ENCODE measurements at places on chromosomes 13 and 19. TPM values are rescaled to one million over a fixed set of nuclear protein-coding genes. Genes with fewer than 3 reads are reported as not detected.

- H3K36me3 ChIP-seq, result peaks cover 31% of the 10 kb centered on the region
- no peaks in the 10 kb centered on the region for H3K4me1 ChIP-seq
- DNase-seq, result no peak
Measured at GRCh38 chr13:41145136-41145908, 12.7 kb upstream of the KBTBD6 start.

DNA sequence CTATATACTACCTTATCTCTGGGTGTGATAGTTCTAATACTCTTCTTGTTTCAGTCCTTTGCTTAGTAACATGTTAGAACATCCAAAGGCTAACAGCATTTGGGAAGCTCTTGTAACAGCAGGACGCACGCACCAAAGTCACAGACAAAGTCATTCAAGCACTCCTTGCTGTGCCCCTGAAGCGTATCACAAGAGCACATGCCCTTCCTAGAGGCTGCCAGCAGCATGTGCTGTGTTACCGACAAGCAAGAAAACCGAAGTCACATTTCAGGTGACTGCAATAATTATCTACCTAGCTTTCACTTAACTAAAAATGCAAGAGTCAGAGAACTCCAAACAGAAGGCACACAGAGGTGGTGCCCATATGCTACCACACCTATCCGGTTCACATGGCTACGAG is 194.1 kb downstream of the KLF12 start:
- H3K27ac ChIP-seq, result no peak overlapping the region
- no peak overlapping the region for H3K4me3 ChIP-seq
- peaks cover 5% of the 10 kb centered on the region for H3K36me3 ChIP-seq
- H3K4me1 ChIP-seq, result peaks cover 21% of the 10 kb centered on the region

Gene ZNF100
- 29.0 TPM for total RNA-seq

Gene KLK15
- not detected for total RNA-seq

Gene MRPL4
- total RNA-seq, result 42.8 TPM

Gene LILRA1
- total RNA-seq, result not detected

GRCh38 chr13:109113427-109113826 is 484.0 kb downstream of the MYO16 start:
- no peak overlapping the region for H3K4me3 ChIP-seq
- no peak for DNase-seq
- H3K36me3 ChIP-seq, result no peaks in the 10 kb centered on the region

Gene APOE
- total RNA-seq, result 65.9 TPM

Data from glutamatergic neuron (in vitro differentiated cells).